ENCODE measurements at places on chromosomes 6 and 20.
A peak's percentile ranks its signal among the peaks of the same experiment; 100 is the strongest.

DNA sequence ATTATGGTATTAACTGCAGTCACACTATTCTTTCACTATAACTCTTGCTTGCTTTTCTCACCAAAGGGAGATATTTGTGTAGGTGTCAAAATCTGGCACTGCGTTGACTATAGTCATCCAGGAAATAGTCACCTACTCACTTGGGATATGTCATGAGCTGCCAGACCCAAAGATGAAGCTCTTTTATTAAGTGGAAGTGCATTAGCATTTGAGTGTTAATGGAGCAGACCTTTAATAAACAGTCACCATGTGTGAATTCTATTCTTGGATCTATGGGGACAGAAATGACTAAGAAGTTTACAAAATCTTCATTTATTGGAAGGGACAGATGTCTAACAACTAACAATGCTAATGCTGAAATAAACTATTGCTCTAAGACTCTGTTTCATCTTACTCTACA lies 130.1 kb upstream of the NEDD9 start:
- H3K27ac ChIP-seq: peak overlapping the region; percentile 26
- peaks cover 45% of the 10 kb centered on the region for H3K36me3 ChIP-seq
- no peak overlapping the region for H3K4me3 ChIP-seq
- H3K4me1 ChIP-seq: peaks cover 90% of the 10 kb centered on the region
- no peaks in the 10 kb centered on the region for H3K27me3 ChIP-seq
- no peak for DNase-seq

- peak overlapping the region; percentile 67 for H3K27ac ChIP-seq
- H3K36me3 ChIP-seq: peaks cover 72% of the 10 kb centered on the region
- peaks cover 17% of the 10 kb centered on the region for H3K4me1 ChIP-seq
Measured at GRCh38 chr20:62907384-62908317, 18.7 kb downstream of the DIDO1 start.

DNA sequence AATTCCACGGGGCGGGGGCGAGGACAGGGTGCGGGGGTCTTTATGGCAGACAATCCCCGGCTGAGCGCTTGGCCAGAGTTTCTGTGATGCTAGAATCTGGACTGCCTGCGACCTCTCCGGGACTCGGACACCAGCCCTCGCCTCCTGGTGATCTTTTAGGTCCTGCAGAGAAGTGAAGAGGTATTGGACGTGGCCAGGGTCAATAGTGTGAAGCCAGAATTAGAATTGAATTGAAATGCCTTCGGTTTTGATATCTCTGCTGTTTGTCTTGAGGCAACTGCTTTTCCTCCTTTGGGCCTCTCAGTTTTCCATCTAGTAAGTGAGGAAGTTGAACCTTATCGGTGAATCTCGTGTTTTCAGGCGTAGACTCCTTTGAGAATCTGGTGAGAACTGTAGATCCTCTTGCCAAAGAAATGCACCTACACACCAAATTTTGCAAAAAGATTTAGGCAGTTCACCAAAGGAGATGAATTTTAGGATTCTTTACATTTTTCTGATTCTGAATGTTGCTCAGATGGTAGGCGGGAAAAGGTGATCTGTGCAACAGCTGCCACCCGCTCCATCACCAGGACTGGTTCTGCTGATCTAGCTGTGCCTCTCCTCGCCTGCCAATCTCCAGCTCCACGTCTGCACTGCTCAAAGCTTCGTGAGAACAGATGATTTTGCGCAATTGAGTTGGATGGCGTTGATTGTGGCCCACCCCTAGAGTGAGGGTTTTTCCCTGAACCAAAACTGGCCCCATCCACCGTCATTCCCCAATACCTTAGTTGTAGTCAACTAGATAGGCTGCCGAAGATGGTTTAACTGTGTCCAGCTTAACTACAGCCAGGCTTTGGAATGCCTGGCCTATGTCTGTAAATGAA lies 837 bp upstream of the OSER1 start:
- peak overlapping the region; percentile 93 for H3K27ac ChIP-seq
- peaks cover 62% of the 10 kb centered on the region for H3K4me1 ChIP-seq
- DNase-seq: no peak
- peak overlapping the region; percentile 98 for H3K4me3 ChIP-seq

GRCh38 chr6:43929511-43929910 lies 159.5 kb downstream of the VEGFA start:
- H3K36me3 ChIP-seq: no peaks in the 10 kb centered on the region
- H3K4me3 ChIP-seq: no peak overlapping the region
- no peak for DNase-seq
- H3K27me3 ChIP-seq: no peaks in the 10 kb centered on the region

DNA sequence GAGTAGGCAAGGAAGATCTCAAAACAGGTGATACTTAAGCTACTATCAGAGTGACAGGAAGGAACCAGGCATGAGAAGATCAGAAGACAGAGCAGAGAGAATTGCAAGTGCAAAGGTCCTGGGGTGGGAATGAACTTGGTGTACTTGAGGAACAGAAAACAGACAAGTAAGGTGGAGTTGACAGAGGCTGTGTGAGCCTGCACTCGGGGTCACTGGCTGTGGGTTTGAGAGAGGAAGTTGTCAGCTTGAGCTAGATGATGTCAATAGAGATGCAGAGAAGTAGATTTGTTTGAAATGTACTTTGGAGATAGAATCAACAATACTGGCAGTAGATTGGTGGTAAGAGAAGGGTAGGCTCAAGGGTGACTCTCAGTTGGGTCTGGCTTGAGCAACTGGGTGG lies 209.5 kb downstream of the CLIC5 start:
- H3K27me3 ChIP-seq: no peaks in the 10 kb centered on the region
- DNase-seq: no peak
- no peak overlapping the region for H3K27ac ChIP-seq
- no peaks in the 10 kb centered on the region for H3K36me3 ChIP-seq
- H3K4me1 ChIP-seq: no peaks in the 10 kb centered on the region

- DNase-seq: no peak
- H3K4me1 ChIP-seq: no peaks in the 10 kb centered on the region
- no peak overlapping the region for H3K27ac ChIP-seq
- H3K4me3 ChIP-seq: no peak overlapping the region
Measured at GRCh38 chr6:153210083-153210482, 79.0 kb upstream of the RGS17 start.

DNA sequence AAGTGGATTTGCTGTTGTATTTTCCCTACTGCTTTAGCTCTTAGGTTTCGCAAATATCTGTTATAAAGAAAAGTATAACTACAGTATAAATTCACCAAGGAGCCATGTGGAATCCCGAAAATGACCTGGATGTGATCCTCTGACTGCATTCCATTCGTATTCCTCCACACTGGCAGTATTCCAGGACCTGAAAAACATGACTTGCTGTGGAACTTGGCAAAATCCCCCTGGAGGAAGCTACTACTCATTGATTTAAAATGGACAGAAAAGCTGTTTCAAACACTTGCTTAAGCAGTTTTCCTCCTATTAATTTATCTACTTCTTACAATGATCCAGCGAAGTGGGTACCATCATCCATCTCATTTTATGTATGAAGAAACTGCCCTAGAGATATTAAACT lies 13.3 kb upstream of the ENPP5 start:
- H3K27ac ChIP-seq: no peak overlapping the region
- H3K4me3 ChIP-seq: no peak overlapping the region
- no peak for DNase-seq
- H3K4me1 ChIP-seq: no peaks in the 10 kb centered on the region
- peaks cover 27% of the 10 kb centered on the region for H3K27me3 ChIP-seq

- H3K4me3 ChIP-seq: peak overlapping the region; percentile 54
- H3K4me1 ChIP-seq: peaks cover 18% of the 10 kb centered on the region
- peak overlapping the region; percentile 63 for H3K27ac ChIP-seq
- no peaks in the 10 kb centered on the region for H3K27me3 ChIP-seq
- H3K36me3 ChIP-seq: peaks cover 15% of the 10 kb centered on the region
Measured at GRCh38 chr20:4972506-4973251, 28.6 kb downstream of the SLC23A2 start.

GRCh38 chr6:9307786-9308185 lies 872.4 kb upstream of the SLC35B3 start:
- H3K27me3 ChIP-seq: no peaks in the 10 kb centered on the region
- DNase-seq: no peak
- H3K4me1 ChIP-seq: no peaks in the 10 kb centered on the region
- H3K27ac ChIP-seq: no peak overlapping the region
- no peak overlapping the region for H3K4me3 ChIP-seq

- DNase-seq: no peak
- no peaks in the 10 kb centered on the region for H3K27me3 ChIP-seq
- no peaks in the 10 kb centered on the region for H3K36me3 ChIP-seq
- H3K4me1 ChIP-seq: peaks cover 39% of the 10 kb centered on the region
Measured at GRCh38 chr6:130222775-130223174, at the start of gene SAMD3. TSS of gene SAMD3 (minus strand) at chr6:130222951. CDS start at chr6:130215273, 7,678 bp downstream.

DNA sequence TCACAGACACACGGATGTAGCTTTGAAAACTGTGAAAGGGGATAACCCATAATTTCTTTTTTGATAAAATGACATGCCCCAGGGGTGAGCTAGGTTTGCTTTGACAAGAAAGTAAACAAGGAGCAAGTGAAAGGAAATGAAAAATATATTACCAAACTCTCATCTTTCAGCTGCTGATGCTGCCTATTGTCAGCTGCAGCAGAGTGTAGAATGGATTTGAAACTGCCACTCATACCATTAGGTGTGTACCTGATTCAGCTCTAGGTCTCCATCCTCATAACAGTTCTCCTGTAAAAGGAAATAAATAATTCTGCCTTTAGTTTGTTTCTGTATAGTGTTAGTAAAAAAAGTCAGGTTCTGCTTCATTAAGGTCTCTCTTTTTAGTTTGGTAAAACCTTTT lies 415.1 kb upstream of the MARCKS start:
- no peaks in the 10 kb centered on the region for H3K36me3 ChIP-seq
- H3K27me3 ChIP-seq: no peaks in the 10 kb centered on the region
- no peak overlapping the region for H3K4me3 ChIP-seq
- no peaks in the 10 kb centered on the region for H3K4me1 ChIP-seq

GRCh38 chr20:17614176-17614811 lies 44.4 kb downstream of the DSTN start:
- peaks cover 34% of the 10 kb centered on the region for H3K4me1 ChIP-seq
- no peaks in the 10 kb centered on the region for H3K27me3 ChIP-seq
- DNase-seq: peak; percentile 8
- no peak overlapping the region for H3K4me3 ChIP-seq

GRCh38 chr6:138250513-138251247 lies 32.4 kb upstream of the PBOV1 start:
- H3K27me3 ChIP-seq: peaks cover 4% of the 10 kb centered on the region
- H3K4me3 ChIP-seq: no peak overlapping the region
- no peaks in the 10 kb centered on the region for H3K4me1 ChIP-seq
- H3K27ac ChIP-seq: no peak overlapping the region
- no peaks in the 10 kb centered on the region for H3K36me3 ChIP-seq
- DNase-seq: no peak

- no peaks in the 10 kb centered on the region for H3K36me3 ChIP-seq
- no peaks in the 10 kb centered on the region for H3K27me3 ChIP-seq
- H3K27ac ChIP-seq: no peak overlapping the region
- H3K4me3 ChIP-seq: no peak overlapping the region
Measured at GRCh38 chr6:37801605-37801940, 18.0 kb upstream of the ZFAND3 start.

DNA sequence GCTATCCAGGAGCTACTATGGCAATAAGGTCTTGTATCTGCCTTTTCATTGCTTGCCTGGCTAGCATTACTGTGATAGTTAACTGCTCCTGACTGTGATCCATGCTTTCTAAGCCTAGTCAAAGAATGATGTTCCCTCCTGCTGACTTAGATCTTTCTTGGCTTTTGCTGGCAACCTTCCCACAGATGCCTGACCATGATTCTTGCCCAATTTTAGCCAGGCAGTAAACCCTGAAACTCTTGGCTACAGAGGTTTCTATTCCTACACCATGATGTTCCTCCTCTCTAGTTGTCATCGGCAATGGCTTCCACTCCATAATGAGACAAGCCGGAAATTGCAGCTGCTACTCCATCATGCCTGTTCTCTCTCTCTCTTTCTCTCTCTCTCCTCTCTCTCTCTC lies 238.1 kb downstream of the HAO1 start:
- no peaks in the 10 kb centered on the region for H3K27me3 ChIP-seq
- H3K4me1 ChIP-seq: no peaks in the 10 kb centered on the region
- no peak overlapping the region for H3K27ac ChIP-seq

GRCh38 chr20:48398506-48399449 lies 429.0 kb downstream of the PREX1 start:
- peaks cover 7% of the 10 kb centered on the region for H3K27me3 ChIP-seq
- H3K27ac ChIP-seq: no peak overlapping the region
- H3K4me1 ChIP-seq: no peaks in the 10 kb centered on the region
- H3K36me3 ChIP-seq: no peaks in the 10 kb centered on the region
- DNase-seq: no peak

GRCh38 chr6:4856785-4857184 lies 80.6 kb downstream of the CDYL start:
- H3K4me3 ChIP-seq: no peak overlapping the region
- H3K27ac ChIP-seq: no peak overlapping the region
- H3K4me1 ChIP-seq: peaks cover 43% of the 10 kb centered on the region
- H3K36me3 ChIP-seq: peaks cover 14% of the 10 kb centered on the region
- no peaks in the 10 kb centered on the region for H3K27me3 ChIP-seq

GRCh38 chr20:41135187-41135887 lies 2.0 kb upstream of the PLCG1 start:
- H3K36me3 ChIP-seq: peaks cover 13% of the 10 kb centered on the region
- peak; percentile 77 for DNase-seq
- peak overlapping the region; percentile 75 for H3K4me3 ChIP-seq
- H3K27me3 ChIP-seq: no peaks in the 10 kb centered on the region
- no peak overlapping the region for H3K27ac ChIP-seq
- H3K4me1 ChIP-seq: peaks cover 59% of the 10 kb centered on the region

- no peak overlapping the region for H3K27ac ChIP-seq
- H3K27me3 ChIP-seq: no peaks in the 10 kb centered on the region
- no peak overlapping the region for H3K4me3 ChIP-seq
- H3K4me1 ChIP-seq: peaks cover 32% of the 10 kb centered on the region
- no peak for DNase-seq
Measured at GRCh38 chr6:149216459-149216858, 101.1 kb upstream of the TAB2 start.

DNA sequence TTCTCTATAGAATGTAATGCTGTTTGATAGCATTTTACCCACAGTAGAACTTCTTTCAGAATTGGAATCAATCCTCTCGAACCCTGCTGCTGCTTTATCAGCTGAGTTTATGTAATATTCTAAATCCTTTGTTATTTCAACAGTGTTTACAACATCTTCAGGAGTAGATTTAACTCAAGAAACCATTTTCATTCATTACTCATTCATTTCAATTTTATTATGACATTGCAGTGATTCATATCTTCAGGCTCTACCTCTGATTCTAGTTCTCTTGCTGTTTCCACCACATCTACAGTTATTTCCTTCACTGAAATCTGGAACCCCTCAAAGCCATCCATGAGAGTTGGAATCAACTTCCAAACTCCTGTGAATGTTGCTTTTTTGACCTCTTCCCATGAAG lies 93.7 kb downstream of the ZFAND3 start:
- H3K4me1 ChIP-seq: peaks cover 55% of the 10 kb centered on the region
- no peak overlapping the region for H3K27ac ChIP-seq
- no peak overlapping the region for H3K4me3 ChIP-seq
- H3K36me3 ChIP-seq: peaks cover 9% of the 10 kb centered on the region
- no peak for DNase-seq
- no peaks in the 10 kb centered on the region for H3K27me3 ChIP-seq

DNA sequence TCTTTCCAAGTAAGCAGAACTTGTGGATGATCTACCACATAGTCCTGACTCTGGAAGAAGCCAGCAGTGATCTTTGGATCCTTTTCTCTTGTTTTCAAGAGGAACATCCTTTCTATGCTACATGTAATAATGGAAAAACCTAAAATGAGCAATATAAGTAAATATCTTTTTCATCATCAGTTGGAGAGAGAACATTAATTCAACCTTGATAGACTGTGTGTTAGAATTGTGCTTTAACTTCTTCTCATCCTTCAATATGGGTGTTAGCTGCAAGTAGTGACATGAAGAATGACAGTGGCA lies 65.6 kb upstream of the IFNGR1 start:
- no peak overlapping the region for H3K27ac ChIP-seq
- H3K4me3 ChIP-seq: no peak overlapping the region
- DNase-seq: no peak
- H3K4me1 ChIP-seq: peaks cover 6% of the 10 kb centered on the region
- H3K27me3 ChIP-seq: peaks cover 16% of the 10 kb centered on the region

All from activated CD4-positive, alpha-beta memory T cell treated with anti-CD3 and anti-CD28 coated beads for 36 hours (primary cell).